ENCODE measurements at places on chromosomes 2 and 18.

DNA sequence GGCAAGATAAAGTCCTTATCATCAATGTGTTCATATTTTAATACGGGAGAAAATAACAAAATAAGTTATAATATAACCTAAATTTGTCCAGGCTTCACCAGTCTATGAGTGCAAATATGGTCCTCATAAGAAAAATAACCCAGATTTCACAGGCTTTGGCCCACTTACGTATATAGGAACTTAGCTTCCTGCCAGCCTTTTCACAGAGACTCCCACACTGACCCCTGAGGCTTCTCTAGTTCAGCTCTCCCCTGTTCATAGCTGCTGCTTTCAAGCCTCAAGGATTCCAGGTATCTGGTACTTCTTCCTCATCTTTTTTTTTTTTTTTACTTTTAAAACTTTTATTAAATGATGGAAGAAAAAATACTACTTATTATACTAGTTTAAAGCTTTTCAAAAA lies 74.9 kb upstream of the PELI1 start:
- DNase-seq = no peak

- no peak for DNase-seq
Observed at GRCh38 chr2:168730344-168730743, 72.1 kb upstream of the NOSTRIN start.

- no peak for DNase-seq
Observed at GRCh38 chr2:10569460-10569859, 120.3 kb downstream of the NOL10 start.

DNA sequence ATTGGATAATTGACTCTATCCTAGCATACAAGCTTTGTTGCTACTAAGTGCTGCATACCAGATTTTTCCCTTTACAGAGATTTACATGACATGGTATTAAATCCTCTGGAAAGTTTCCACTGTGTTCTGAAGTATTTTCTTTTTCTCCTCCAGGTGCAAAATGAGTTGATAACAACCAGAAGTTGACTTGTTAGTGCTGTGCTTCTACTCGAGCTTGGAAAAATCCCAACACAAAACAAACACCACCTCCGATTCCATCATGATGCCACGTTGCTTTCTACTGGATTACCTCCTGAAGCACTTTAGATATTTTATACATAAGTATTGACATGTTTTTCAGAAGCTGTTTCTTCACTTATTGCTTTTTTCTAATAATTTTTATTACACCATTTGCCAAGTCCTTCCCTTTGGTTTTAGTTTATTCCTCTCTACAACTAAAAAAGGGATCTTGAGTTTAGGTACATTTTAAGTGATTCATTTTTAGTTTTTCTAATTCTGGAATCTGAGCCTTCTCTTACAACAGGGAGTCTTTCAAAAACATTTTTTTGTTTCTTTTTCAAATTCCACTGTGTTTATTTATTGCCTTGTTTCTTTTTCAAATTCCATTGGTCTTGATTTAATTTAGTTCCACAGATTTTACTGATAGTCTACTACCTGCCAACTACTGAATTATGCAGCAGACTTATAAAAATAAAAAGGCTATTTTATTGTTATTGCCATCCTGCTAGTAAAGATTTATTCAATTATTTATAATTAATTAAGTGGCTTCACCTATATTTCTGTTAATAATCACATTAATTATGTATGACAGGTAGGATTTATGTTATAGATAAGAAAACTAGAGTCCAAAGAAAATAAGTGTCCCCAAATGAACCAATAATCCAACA lies 143.4 kb downstream of the PPP1R1C start:
- DNase-seq = no peak

DNA sequence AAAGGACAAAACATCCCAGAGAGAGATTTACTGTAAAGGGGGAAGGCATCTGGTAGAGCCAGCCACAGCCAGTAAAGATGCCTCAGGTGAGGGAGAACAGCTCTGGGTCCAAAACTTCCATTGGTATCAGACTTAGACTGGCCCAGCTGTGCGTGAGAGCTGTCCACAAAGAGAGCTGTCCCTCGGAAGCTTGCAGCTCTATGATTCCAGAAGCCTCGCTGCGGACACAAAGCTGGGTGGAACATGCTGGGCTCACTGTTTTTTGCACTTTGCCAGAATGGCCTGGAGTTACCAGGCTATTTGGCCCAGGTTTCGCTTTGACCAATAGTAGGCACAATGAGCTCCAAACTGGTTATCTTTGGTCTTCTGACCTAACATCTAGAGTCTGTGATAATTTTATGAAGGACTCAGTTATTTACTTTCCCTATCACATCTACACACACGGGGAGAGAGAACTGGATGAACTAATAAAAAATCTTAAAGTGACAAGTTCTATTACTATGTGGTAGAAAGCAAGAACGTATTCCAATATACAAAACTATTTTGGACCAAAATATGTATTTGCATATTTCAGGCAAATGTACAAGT lies 101.9 kb downstream of the DNER start:
- no peak for DNase-seq

DNA sequence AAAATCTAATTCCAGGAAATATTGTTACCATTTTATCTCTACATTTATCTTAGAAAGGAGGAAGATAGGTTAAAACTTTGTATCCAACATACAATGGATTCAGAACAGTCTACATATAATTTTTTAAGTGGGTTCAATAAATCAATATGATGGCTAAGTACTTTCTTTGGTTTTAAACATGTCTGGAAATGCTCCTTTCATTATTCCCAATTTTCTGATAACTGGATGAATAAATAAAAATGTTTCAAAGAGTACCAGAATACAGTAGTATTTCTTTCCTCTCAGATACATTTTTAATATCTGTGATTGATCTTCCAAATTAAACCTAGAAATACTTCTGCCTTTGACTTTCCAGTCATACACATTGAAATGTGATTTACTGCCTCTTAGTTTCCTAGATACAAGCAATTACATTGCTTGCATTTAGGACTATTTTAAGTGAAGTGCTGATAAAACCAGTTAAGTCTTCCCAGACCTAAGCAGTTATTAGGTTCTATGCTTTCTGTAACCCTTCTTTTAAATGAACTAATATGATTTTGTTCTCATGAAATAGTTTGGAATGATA lies 283.5 kb downstream of the CCDC178 start:
- DNase-seq = no peak

DNA sequence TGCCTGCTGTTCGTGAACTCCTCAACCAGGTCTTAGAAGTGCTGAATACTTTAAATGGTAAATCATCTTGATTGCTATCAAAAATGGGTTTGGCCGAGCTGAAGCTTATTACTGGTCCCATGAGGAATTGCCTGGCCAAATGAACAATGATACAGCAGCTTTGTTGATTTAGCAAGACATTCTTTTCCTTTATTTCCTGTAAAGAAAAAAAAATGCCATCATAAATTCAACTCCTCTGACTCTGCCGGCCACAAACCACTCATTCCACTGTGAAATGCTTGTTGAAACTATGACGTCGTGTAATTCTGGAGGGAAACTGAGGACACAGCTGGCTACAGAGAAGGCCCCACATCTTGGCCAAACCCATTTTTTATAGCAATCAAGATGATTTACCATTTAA lies 74.2 kb upstream of the ID2 start:
- DNase-seq = no peak

GRCh38 chr2:25293958-25294562 lies 47.7 kb downstream of the DNMT3A start:
- DNase-seq = no peak

- no peak for DNase-seq
Observed at GRCh38 chr2:20042531-20042930, 8.9 kb downstream of the LAPTM4A start.

DNA sequence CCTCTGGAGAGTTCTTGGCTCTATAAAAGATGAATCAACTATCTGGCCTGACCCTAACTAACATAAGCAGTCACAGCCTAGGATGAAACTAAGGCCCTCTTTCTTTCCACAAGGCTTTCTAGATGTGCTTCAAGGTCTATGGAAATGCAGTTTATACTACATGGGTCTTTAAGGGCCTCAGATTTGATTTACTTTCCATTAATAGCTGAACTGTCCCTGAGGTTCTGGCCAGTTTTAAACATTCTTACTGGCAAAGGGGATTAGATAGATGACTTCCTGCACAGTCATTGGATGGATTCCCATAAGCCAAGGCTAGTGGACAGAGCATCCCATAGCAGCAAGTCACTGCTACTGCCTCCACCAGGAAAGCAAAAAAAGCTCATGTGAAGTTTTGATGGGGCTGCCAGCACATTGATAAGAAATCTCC lies 38.1 kb upstream of the LCLAT1 start:
- DNase-seq = no peak

DNA sequence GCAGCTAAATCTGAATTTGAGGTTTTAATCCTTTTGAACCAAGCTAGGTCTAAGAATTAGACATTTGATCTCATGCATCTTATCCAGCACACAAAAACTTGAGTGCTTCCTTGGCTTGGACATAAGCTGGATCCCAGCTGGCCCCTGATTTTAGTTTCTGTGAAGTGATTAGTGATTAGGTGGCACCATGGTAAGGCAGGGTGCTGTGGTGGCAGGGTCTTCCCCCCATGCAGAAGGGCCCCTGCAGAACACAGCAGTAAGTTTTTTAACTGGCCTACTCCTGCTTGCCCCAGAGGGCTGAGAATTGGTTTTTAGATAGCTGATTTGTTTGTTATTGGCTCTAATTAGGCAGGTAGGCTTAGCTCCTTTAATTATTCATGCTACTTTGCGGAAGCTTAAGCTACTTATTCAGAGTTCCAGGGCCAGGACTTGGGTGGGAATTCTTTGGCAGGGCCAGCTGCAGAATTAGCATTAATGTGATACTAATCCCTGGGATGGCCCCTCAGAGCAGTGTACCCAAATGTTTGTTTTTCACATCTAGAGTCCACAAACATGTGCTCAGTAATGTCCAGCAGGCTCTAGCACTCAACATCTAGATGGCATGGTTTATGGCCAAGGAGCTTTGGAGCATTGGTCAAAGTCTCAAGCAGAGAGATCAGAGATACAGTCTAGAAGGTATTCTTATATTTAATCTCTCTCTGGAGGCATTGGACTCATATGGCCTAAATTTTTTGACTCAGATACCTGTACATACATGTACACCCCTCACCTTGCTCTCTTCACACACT lies 99.6 kb downstream of the FMNL2 start:
- DNase-seq = no peak

DNA sequence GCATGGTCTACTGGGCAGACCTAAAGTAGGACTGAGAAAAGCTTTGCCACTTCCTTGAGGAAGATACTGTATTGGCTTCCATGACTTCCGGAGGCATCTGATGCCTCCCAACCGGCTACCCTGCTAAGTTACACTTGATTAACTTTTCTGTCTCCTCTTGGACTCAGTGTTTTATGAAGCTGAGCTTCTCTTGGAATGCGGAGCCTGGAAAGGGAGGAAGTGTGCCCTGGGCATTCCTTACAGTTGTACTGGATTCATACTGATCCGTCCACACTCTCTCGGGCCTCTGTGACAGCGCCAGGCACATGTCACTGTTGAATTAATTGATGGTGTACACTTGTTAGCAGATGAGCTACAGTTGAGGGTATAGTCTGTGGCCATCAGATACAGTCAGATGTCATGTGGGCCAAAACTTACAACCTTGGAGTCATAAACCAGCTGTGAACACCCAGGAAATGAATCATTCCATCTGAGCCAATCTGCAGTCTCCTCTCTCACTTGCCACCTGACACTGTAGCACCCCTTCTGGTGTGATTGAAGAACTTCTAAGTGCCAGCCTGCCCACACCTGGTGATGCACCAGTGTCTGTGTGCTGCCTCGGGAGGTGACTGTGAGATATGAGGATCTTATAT lies 122.5 kb downstream of the FHOD3 start:
- no peak for DNase-seq

GRCh38 chr2:225464346-225465025 lies 65.0 kb downstream of the NYAP2 start:
- DNase-seq = no peak

GRCh38 chr2:122028371-122029100 lies 273.1 kb downstream of the TSN start:
- DNase-seq = no peak

- DNase-seq = no peak
Observed at GRCh38 chr18:12253663-12254135, 462 bp upstream of the CIDEA start.

GRCh38 chr18:40925071-40925541 lies 1029.9 kb upstream of the PIK3C3 start:
- DNase-seq = no peak

DNA sequence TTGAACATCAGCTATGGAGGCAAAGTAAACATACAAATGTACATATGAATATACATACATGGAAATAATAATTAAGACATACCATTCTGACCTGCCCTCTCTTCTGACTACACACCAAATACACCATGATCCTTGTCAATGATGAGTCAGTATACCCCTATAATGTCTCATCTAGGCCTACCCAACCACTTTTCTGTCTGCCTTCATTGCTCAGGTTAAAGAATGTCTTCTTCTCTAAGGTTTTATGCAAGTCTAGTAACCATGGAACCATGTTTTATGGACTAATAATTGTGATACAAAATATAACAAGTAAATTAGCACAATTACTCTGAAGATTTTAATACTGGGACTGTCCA lies 128.7 kb downstream of the NCKAP5 start:
- no peak for DNase-seq

GRCh38 chr2:61357681-61358080 lies 113.2 kb downstream of the USP34 start:
- DNase-seq = no peak

- no peak for DNase-seq
Observed at GRCh38 chr18:26436176-26437051, 111.9 kb downstream of the KCTD1 start.

- no peak for DNase-seq
Observed at GRCh38 chr18:32509111-32509510, 38.4 kb upstream of the GAREM1 start.

DNA sequence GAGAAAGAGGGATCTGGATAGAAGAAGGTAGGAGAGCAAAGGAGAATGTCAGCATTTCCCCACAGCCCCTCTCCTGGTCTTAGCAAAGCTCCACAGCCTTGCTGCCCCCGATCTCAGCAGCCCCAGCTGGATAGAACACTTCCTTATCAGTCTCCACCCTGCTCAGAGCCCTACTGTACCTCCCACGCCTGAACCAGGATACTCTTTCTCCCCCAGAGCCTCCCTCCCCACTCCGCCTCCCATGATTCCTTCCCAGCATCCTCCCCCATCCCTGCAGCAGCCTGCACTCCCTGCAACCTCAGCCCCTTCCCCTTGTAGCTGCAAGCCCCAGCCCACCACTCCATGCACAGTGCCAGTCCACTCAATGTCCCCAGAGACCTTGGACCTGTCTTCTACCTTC lies 25.8 kb downstream of the PLB1 start:
- DNase-seq = no peak

DNA sequence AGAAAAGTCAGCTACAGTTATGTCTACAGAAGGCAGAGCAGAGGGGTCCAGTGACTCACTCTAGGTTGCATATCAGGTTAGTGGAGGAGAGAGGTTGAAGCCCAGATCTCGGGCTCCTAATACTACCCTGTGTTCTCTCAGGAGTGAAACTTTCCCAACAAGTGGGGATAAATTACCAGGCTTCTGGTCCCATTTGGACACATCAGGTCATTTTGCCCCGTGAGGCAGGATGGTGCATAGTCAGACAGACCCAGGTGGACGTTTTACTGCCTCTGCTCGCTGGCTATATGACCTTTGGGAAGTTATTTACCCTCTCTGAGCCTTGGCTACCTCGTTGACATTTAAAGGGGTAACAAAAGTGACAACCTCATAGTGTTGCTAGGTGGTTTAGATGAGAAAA lies 128.0 kb upstream of the REV1 start:
- no peak for DNase-seq
